Esophagus squamous epithelium (tissue), 5 donors: ENCODE measurements at places on chromosomes 16 and 17.

DNA sequence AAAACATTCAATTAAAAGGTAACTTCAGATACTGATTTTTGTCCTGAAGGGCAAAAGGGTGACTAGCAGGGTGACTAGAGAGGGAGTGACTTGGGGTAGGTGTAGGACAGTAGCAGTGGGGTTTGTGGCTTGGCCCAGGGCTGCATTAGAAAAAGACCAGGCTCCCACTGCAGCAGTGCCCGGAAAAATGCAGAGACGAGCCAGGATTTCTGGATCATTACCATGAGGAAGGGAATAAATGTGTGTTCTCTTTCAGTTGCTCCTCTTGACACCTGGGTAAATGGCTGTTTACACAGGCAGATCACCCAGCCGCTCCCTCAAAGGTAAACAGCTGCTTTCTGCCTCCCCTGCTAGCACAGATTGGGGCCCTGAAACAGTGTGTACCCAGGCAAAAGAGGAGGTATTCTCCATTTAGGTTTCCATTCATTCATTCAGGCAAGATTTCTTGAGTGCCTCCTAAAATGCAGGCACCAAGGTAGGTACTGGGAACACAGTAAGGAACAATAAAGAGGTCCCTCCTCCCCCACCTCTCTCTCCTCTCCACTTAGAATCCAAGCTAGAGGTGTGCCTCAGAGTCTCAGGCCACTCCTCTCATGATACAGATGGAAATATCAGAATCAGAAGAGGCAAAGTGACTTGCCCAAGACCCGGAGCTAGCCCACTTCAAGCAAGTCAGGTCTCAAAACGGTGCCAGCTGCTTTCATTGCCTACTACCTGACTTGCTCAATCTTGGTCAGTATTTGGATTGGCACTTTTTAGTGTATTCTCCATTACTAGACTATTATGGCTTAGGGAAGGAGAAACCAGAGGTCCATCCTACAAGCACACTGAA, 15.2 kb upstream of the TOX3 start:
- DNase-seq = no peak

GRCh38 chr16:59164461-59164860, 430.3 kb upstream of the GOT2 start:
- DNase-seq = no peak

DNA sequence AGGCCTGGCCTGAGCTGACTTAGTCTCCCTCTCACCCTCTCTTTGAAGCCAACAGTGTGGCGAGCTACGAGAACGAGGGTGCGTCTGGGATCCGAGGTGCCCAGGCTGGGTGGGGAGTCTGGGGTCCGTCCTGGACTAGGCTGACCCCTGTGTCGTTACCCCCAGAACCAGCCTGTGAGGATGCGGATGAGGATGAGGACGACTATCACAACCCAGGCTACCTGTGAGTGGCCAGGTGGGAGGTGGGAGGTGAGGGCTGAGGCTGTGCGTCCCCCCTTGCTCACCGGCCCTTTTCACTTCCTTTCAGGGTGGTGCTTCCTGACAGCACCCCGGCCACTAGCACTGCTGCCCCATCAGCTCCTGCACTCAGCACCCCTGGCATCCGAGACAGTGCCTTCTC, 1.6 kb downstream of the LAT start:
- DNase-seq = no peak

DNA sequence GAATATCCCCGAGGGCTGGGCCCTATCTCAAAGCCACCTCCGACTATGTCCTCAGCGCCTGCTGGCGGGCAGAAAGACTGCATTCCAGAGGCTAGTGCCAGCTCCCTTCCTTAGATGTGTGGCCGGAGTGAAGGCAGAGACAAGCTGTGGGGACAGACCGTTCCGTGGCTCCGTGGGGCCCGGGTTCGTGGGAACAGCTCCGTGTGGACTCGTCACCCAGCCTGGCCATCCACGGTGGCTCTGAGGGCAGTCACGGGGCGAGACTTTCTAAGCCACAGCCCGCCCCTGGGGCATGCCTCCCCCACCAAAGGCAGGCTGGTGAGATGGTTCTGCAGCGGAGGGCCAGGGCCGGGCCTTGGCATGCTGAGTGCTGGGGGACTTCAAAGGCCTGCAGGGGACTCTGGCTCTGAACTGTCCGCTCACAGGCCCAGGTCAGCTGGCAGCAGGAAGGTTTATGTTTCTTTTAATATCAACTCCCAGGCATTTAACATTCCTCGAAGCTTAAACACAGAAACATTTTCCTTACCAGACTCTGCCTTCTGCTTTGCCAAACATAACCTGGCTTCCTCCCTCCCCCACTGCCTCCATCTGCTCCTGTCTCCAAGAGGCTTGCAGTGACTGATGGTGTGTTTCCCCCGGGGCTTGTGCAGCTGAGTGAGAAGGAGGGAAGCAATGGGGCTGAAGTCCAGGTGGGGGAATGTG, 50.4 kb downstream of the TIMM22 start:
- DNase-seq = no peak

DNA sequence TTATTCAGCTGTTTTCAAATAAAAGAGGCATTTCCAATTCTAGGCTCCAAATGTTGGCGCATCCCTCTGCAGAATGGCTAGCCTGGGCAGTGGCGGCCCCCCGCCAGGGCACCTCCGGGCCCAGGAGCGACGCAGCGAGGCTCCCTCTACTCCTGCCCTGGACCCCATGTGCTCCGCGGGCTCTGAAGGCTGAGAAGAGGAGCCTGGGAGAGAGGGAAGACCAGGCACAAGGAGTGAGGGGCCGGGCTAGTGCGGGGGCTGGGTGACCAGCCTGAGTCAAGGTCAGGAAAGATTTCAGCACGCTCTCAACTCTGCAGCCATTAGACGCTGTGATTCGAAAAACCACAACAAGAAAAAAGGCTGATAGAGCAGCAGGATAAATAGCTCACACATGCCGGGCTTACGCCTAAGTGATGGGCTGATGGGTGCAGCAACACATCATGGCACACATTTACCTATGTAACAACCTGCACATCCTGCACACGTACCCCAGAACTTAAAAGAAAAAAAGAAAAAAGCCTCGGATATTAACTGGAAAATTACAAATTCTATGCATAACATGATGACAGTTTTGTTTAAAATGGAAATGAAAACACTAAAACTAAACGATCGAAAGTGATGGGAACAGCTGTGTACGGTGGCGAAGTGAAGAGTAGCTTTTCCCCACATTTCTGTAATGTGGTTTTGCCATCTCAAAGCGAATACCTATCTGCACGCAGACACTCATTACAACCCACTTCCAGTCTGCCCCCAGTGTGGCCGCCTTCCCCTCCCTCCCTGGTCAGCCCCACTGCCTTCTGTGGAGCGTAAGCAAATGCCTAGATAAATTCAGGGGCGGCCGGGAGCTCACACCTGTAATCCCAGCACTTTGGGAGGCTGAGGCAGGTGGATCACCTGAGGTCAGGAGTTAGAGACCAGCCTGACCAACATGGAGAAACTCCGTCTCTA, 44.4 kb downstream of the MAP1LC3B start:
- DNase-seq = no peak

DNA sequence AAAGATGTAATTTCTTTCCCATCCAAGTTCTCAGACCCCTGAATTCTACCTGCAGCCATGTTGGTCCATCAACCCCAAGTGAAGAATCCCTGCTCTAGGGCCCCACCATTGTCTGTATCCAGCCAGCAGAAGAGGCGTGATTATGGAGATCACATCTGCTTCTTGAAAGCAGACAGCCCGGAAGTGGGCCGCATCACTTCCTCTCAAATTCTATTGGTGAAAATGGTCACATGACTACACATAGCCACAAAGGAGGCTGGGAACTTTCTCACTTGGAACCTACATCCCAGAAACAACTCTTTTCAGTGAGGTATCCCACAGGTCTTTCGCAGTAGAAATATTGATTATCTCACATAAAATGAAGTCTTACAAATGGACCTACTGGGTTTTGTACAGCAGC, 40.1 kb downstream of the IL4R start:
- no peak for DNase-seq

GRCh38 chr17:74192950-74193781, 10.3 kb upstream of the RPL38 start:
- no peak for DNase-seq

GRCh38 chr17:44400226-44400847, 10.9 kb upstream of the ITGA2B start:
- DNase-seq = no peak

DNA sequence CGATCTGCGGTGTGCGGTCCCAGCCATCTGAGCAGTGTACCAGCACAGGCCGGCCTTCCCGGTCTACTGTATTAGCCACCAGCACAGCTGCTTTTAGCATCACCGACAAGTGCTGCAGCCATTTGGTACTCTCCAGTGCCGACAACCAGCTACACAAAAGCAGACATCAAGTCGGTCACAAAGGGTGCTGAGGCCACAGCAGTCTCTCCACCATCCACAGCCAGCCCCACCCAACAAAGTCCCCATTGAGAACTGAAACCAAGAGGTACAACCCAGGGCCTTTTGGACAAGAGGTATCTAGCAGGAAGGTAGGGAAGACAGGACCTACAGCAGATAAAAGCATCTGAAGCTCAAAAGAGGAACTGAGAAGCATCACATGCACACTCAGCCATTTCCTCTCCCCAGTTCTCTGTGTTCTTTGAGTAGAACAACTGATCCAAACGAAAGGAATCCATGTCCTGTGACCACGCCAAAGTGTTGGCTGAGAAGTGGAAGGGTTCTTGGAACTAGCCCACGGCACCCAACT, 9.5 kb downstream of the MTMR4 start:
- no peak for DNase-seq
